ENCODE measurements at places on chromosomes 12 and 14.

- DNase-seq, result no peak
Observed at GRCh38 chr14:51462182-51462581, 189.5 kb upstream of the FRMD6 start.

DNA sequence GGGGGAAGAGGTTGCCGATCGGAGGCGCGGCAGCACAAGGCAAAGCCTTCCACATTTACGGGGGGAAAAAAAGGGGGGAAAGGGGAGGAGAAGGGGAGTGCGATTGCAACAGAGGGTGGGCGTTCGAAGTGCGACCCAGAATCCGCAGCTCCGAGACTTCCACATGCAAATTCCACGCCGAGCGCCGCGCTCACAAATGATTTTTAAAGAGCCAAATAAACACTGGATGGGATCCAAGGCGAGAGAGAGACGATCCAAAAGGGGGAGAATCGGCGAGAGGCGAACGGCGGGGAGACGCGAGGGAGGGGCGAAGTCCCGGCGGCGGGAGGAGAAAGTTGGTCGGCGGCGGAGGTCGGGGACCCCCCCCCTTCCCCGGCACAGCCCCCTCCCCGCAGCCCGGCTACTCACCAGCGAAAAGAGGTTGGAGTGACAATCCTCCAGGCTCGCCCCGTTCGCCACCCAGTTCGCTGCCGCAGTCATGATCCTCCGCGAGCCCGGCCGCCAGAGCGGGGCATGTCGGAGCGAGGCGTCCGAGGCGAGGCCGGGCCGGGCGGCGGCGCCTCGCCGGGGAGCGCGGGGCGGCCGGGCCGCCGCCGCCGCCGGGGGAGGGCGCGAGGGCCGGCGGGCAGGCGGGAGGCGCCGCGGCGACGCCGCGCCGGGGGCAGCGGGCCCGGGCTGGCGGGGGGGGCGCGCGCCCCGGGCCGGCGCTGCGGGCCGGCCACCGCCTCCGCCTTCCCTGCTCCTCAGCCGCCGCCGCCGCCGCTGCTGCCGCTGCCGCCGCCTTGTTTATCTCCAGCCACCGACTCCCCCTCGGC is 634 bp downstream of the MED13L start:
- DNase-seq, result peak; percentile 56

DNA sequence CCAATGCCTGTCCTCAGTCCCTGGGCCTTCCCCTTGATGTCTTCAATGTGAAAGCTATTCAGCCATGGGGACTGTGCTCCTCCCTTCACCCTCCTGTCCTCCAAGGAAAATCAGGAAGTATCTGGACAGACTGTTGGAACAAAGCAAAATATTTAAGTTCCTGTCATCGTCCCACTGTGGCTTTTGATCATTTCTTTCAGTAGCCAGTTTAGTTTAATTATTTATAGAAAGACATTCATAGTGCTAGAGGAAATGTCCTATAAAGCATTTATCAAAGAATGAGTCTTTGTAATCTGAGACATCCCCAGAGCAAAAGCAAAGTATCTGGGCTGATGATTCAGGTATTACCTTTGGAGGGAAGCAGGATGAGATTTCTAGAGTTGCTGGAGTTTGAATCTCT is 254.1 kb downstream of the NRXN3 start:
- DNase-seq, result no peak

- no peak for DNase-seq
Observed at GRCh38 chr14:101072531-101072930, 169.0 kb upstream of the RTL1 start.

- DNase-seq, result no peak
Observed at GRCh38 chr12:50149311-50149710, 17.9 kb downstream of the CERS5 start.

- no peak for DNase-seq
Observed at GRCh38 chr12:93449277-93449676, 7.5 kb upstream of the UBE2N start.

- DNase-seq, result no peak
Observed at GRCh38 chr12:27561535-27562350, 37.7 kb downstream of the PPFIBP1 start.

- DNase-seq, result no peak
Observed at GRCh38 chr12:122059203-122059960, 19.2 kb upstream of the MLXIP start.

GRCh38 chr12:46711756-46712155 is 114.0 kb downstream of the SLC38A4 start:
- no peak for DNase-seq

DNA sequence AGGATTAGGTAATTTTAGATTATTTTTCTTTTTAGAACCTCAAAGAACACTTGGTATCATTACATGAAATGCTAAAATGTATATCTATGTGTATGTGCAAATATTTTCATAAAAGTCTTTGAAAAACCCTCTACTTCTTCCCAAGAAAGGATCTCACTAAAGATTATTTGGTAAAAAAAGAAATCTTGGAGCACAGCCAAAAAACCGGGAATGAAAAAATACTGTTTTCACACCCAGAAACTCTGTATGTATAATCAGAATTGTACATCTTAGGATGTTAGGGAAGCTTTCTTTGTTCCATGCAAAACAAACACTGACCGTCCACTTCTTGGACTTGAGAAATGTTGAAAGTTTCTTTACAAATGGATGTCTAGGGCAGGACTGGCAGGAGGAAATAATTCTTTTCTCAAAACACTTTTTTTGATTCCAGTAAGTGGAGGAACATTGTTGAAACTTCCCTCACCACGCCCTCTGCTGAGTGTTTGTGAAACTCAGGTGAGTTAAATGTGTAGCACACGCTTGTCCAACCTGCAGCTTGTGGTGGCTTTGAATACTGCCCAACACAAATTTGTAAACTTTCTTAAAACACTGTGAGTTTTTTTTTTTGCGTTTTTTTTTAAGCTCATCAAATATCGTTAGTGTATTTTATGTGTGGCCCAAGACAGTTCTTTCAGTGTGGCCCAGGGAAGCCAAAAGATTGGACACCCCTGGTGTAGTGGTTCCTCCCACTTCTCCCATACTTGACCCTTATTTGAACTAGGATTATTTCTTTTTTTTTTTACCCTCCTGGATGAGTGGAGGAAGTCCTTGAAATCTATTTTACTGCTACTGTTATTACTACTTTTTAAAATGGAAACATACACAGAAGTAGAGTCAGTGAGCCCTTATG is 26.6 kb downstream of the FBXO34 start:
- peak; percentile 12 for DNase-seq

- DNase-seq, result no peak
Observed at GRCh38 chr12:87142342-87142741, 886.2 kb upstream of the MGAT4C start.

DNA sequence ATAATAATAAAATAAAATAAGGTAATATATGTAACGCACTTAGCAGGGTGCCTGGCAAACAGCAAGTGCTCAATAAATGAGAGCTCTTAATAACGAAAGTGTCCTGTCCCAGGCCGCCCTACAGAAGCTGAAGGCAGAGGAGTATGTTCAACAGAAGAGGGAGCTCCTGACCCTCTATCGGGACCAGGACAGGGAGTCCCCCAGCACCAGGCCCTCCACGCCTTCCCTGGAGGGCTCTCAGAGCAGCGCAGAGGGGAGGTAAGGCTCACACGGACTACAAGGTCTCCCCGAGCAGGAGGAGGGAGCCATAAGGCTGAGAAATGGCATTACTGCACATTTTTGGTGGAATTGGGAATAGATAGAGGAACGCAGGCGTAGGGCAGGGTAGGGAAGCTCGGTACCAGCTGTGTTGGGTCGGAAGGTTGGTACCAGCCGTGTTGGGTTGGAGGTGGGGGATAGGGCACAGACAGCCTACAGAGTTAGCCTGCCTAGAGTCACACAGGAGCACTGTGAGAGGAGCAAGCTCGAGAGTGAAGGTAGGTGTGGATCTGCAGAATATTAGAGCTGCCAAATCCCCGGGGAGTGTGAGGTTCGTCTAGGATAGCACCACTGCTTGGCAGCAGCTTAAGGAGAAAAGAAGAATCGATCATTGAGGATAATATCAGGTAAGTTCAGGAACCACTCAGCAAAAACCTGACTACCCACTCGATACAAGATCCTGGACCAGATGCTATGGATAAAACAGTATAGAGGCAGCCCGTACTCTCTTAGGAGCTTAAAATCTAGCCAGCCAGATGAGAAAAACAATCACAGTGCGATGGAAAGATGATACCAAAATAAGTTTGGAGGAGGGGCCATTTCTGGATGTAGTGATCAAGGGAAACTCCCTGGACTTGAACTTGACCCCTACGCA is 15.3 kb downstream of the TNFRSF1A start:
- no peak for DNase-seq

DNA sequence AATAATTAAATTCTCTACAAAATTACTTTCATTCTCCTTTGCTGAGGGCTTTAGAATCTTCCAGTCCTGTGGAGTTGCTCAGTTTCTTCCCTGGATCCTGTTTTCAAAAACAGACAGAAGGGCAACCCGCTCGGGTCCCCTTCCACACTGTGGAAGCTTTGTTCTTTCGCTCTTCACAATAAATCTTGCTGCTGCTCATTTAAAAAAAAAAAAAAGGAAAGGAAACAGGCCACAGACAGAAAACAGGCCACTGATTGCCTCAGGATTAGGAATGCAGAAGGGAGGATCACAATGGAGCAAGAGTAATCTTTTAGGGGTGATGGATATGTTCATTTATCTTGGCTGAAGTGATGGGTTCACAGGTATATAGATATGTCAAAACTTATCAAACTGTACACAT is 29.5 kb upstream of the HIGD1C start:
- DNase-seq, result no peak

DNA sequence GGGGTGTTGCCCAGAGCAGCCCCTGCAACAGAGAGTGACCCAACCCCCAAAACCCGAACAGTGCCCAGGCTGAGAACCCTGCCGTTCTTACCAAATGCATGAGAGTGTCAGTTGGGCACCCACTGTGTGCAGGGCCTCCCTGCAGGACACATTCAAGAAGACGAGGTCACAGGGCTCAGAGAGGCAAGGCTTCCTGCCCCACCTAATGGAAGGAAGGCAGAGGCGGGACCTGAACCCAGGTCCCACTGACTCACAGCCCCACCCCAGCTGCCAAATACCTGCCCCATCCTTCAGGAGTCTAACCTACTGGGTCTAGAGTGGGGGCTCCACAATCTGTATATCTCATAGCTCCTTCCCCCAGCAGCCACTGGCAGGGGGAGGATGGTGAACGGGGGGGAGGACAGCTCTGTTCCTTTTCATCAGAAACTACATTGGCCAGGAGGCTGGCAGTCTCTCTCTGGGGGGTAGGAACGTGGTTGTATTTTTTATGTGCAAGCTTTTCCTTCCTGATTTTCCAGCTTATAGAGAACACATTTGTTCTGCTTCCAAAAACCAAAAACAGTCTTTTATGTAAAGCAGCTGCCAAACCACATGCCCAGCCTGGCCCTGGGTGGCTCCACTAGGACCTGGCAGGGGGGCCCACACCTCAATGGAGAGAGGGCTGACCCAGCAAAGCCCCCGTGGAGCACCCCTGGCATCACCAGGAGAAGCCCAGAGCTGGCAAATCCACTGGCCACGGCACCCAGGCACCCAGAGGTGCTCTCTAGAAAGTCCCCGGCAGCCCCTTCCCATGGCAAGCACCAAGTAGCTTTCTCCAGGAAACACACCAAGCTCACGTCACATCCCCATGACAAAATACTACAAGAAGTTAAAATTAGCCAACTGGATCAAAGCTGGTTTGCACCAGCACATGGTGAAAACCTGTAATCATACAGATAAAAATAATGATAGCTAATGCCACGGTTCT is 17.0 kb downstream of the NCOR2 start:
- no peak for DNase-seq

DNA sequence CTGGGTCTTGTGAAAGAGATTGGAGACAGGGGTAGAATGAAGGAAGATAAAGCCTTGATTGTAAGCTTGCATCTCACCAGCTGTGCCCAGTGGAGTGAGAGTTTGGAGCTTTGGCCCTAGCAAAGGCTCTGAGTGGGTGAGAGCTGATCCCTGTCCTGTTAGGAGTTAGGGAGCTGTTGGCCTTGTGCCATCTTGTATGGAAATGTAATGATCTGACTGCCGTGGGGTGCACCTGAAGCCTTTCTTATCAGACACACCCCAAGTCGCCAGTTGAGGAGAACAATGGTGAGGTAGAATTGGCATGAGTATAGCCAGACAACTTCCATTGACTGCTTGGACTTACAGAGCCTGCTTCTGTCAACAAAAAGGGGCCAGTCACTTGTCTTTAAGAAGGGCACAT is 130.1 kb downstream of the PRKCH start:
- no peak for DNase-seq

DNA sequence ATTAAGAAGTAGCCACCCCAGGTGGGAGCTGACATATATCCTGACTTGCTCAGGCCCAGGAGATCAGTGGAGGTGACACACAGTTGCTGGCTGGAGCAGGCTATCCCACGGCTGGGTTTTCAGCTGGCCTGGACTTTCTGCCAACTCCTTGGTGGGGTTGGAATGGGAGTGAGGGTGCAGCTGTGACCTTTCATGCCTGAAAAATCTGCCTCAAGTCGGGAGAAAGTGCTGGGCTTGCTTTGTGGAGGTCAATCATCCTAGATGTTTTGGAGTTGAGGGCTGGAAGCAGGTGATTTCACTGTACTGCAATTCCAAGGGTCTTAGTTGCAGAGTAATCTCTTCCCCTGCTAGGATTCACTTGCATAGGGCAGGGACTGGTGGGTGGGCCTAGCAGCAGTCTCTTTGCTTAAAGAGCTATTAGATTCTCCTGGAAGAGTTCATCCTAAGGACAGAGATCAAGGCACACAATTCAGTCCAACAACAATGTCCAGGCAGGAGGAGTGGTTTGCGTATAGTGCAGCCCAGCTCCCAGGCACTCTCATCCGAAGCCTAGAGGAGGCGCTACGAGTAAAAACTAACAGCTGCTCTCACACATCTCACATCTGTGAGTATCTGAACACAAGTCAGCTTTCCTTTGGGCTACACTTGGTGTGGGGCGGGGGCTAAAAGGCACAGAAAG is 98.1 kb downstream of the GAS2L3 start:
- DNase-seq, result no peak

DNA sequence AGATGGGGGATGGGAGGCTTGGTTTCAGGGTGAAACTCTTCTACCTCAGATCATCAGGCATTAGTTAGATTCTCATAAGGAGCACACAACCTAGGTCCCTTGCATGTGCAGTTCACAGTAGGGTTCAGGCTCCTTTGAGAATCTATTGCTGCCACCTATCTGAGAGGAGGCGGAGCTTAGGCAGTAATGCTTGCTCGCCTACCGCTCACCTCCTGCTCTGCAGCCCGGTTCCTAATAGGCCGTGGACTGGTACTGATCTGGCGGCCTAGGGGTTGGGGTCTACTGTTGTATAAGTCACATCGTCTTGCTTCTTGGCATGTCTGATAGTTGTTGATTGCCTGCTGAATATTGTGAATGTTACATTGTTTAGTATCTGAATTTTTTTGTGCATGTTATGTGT is 12.2 kb downstream of the SCYL2 start:
- no peak for DNase-seq

- no peak for DNase-seq
Observed at GRCh38 chr12:76563061-76563460, 3.5 kb upstream of the OSBPL8 start.

- DNase-seq, result no peak
Observed at GRCh38 chr12:64624035-64624434, 13.7 kb downstream of the RASSF3 start.

- DNase-seq, result no peak
Observed at GRCh38 chr14:55645845-55646832, 66.1 kb downstream of the KTN1 start.
